ENCODE measurements at places on chromosomes 11 and 22. TPM values are rescaled to one million over a fixed set of nuclear protein-coding genes. Genes with fewer than 3 reads are reported as not detected.

Gene LMO1
- total RNA-seq, result 1.8 TPM

Gene USP2
- total RNA-seq, result 0.42 TPM

Gene FUT4
- total RNA-seq, result 2.7 TPM

Gene RAG2
- total RNA-seq, result not detected

Gene EIF3M
- 401 TPM for total RNA-seq

Gene BIRC3
- 48.1 TPM for total RNA-seq

Gene LRRC56
- 0.28 TPM for total RNA-seq

Gene NRXN2
- 0.87 TPM for total RNA-seq

Gene GRIA4
- total RNA-seq, result not detected

Gene C1QTNF4
- not detected for total RNA-seq

Gene OR8D1
- total RNA-seq, result not detected

Gene DNAJB7
- not detected for total RNA-seq

Gene NRIP3
- 0.98 TPM for total RNA-seq

Gene FADD
- total RNA-seq, result 52.8 TPM
